ENCODE measurements at places on chromosomes 11 and 22. TPM values are rescaled to one million over a fixed set of nuclear protein-coding genes. Genes with fewer than 3 reads are reported as not detected.

DNA sequence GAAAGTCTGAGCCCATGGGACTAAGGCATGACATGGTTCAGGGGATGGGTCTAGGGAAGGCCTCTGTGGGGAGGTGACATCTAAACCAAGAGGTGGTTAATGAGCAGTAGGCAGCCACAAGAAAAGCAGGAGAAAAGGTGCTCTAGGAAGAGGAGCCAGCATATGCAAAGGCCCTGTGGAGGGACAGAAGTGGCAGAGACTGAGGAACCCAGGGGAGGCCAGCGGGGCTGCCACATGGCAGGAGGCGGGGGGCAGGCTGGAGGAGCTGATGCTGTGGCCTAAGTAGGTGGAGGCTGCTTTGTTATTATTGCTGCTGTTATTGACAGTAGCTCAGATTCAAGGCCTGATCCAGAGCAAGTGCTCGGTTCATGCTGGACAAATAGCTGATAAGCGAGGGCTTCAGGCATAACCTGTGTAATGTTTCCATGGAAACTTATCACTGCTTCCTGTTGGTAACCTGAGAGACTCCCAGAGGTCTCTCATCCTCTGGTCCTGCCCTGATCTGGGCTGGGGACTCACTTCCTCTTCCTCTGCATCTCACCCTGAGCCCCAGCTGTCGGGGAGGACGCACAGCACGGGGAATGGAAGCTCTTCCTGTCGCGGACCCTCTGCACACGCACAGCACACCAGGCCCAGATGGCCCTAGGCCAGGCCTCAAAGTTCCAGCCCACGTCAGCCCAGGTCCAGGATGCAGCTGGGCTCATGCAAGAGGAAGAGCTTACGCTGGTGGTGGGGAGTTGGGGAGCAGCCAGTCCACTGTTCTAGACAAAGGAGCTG lies 75.2 kb upstream of the TP53I11 start:
- DNase-seq = no peak

GRCh38 chr11:2316963-2317244 lies 15.1 kb downstream of the TSPAN32 start:
- no peak for DNase-seq

GRCh38 chr11:16678466-16679116 lies 59.9 kb upstream of the C11orf58 start:
- DNase-seq = no peak

DNA sequence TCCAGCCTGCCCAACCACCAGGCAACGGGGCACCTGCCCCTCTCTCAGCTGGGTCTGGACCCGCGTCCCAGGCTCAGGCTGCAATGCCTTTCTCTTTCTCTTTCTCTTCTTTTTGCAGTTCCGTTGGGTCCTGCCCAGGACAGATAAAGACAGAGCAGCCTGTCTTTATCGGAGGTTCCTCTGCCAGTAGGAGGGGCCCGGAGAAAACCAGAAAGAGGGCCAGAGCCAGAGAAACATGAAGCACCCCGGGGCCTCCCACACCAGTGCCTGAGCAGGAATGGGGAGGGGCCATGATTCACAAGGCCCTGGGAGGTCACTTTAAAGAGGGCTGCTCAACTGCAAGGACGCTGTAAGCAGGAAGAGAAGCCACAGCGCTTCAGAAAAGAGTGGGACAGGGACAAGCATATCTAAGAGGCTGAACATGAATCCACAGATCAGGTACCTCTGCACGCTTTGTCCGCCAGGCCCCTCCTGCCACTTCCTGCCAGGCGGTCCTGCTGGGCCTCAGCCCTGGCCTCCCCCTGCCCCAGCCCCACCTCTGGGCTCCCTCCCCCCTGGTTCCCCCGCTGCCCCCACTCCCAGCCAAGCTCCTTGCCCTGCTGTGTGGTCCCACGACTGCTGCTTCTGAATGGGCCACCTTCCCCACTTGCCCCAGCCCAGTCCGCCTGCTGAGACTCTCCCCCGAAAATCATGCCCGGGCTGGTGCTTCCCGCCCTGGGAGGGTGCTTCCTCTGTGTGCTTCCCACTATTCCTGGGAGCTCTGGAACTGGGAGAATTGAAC lies at the start of gene APOBEC3C:
Gene APOBEC3C, plus strand, starts transcription at position 316 of the 781 bp plus-strand sequence. Its CDS starts 106 bp downstream, at position 422.
- peak; percentile 80 for DNase-seq

APLNR gene
- 4.1 TPM for total RNA-seq

GRCh38 chr11:117929916-117930570 lies 841 bp upstream of the TMPRSS13 start:
- DNase-seq = peak; percentile 3

CDKN1C gene
- 39.5 TPM for total RNA-seq

DNA sequence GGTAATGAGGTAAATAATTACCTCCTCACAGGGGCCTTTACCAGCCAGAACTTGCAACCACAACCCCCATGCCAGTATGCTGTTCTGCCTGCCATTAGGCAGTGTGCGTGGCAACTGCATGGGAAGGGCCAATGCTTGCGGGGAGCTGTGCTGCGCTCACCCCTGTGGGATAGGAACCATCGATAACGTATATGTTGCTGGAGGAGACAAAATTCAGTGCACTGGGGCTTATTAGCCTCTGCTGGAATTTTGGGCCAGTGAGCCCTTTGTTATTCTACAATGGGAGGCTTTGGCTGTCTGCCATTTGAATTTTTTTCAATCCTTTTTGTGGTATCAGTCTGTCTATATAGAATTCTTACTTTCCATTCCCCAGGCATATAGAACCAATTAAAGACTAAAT lies 47.3 kb downstream of the PPP2R1B start:
- DNase-seq = no peak

DNA sequence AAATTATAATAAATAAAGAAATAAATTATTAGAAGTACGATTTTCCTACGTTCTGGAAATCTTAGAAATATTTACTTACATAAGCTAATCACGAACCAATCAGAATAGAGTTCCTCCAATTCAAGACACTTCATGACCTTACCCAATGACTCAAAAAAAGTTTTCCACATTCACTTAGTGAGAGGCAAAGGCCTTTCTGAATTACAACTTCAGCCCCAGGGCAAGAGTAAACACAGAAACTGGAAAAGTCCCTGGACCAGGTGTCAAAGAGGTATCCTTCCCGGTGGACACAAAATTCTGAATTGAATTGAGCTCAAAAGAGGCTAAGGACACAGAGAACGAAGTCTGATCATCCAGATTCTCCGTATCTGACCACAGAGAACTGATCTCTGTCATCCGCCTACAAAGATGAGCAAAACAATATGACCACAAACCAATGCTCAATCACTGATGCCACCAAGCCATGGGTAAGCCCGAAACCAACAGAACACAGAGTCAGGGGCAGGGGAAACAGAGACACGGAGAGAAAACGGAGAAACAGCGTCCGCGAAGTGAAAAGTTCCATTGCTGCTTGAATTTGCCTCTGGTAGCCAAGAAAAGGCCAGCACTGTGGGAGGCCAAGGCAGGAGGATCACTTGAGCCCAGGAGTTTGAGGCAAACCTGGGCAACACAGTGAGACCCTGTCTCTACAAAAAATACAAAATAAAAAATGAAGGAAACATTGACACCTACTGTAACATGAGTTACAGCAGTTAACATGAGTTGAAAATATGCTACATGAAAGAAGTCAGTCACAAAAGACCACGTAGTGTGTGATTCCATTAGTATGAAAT lies 6.8 kb downstream of the BID start:
- no peak for DNase-seq

SCARF2 gene
- 12.6 TPM for total RNA-seq

- no peak for DNase-seq
Observed at GRCh38 chr22:48858121-48858520, 969.6 kb downstream of the BRD1 start.

POU2AF2 gene
- total RNA-seq = not detected

GRCh38 chr11:60129853-60130252 lies 41.4 kb downstream of the MS4A2 start:
- no peak for DNase-seq

- DNase-seq = peak; percentile 69
Observed at GRCh38 chr11:33734441-33735270, 1.6 kb downstream of the CD59 start.

GRCh38 chr11:64339754-64340408 lies at the start of gene CCDC88B:
CCDC88B (plus strand) TSS chr11:64340204; CDS start chr11:64340267, 63 bp downstream.
- DNase-seq = peak; percentile 90

GRCh38 chr11:95595541-95595940 lies 194.0 kb downstream of the FAM76B start:
- DNase-seq = no peak

DNA sequence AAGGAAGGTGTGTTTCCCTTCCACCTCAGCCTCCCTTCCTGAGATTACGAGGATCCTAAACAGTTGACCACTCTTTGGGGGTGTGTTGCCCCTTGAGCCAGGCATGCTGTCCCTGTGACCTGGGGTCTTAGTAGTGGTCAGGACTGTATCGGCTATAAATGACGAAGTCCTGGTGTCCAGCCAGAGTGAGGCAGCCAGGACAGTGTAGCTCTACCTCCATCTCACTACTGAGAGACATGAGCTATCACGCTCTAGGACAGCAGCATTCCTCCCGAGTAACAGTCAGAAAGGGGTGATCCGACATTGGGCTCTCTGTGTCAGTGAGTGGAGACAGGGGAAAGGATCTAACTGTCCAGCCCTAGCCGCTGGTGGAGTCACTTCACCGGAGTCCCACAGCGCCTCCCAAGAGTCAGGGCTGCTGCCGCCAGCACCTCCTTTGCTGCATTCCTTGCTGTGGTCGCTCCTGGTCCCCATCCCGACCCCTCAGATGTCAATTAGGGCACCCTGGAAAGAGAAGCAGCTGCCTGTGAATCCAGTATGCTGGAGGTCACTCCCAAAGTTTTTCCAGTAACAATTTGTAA lies 3.3 kb upstream of the B3GNT6 start:
- no peak for DNase-seq

NCAM1 gene
- total RNA-seq = 3.5 TPM

MMP13 gene
- not detected for total RNA-seq

DNA sequence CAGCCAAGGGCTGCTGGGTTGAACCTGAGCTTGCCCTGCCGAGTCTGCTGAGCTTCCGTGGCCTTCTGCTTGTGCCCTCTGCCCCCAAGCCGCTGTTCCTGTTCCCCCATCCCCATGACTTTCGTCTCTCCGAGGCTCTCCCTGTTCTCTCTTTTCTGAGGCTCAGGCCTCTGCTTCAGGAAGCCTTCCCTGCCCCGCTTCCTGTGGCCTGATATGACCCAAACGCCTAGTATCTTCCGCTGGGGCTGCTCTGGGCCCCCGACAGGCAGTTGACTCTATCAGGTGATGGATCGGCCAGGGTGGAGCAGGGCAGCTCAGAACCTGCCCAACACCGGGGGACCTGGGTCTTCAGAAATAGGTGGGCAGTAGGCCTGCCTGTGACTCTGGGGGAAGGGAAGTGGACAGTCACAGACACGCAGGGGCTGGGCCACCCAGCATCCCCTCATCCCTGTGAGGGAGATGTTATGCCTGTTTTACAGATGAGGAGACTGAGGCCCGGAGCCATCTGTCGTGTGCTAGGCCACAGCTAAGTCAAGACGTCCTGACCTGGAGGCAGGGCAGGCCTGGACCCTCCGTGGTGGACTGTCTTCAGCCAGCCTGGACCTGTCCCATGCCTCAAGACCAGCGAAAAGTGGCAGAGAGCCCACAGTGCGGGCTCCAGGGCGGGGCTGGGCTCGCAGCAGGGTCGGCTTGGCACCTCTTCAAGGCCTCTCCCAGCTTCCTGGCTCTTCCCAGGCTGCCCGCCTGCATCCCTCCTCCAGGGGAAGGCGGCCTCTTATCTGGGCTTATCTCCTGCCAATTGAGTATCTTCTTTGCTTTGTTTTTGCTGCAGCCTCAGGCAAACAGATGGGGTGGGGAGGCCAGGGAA lies 16.2 kb downstream of the BAD start:
- DNase-seq = peak; percentile 72

TBX1 gene
- 13.5 TPM for total RNA-seq

DNA sequence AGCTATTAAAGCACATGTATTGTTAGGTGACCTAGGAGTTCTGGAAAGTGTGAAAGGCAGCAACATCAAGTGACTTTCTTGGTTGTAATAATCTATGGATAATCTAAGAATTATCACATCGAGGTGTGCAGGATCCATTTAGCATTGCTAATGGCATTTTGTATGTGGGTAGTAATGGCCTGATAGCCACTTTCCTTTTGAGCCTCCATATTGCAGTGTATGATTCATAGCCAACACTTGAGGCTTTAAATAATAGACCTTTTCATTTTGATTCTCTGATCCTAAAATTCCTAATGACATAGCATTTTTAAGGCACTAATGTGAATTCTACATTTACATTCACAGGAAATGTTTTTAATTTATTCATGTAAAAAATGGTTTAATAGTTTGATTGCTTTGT lies 759.4 kb downstream of the NELL1 start:
- DNase-seq = no peak

GRCh38 chr11:45336136-45336535 lies 50.0 kb upstream of the SYT13 start:
- no peak for DNase-seq

PDGFB gene
- total RNA-seq = 30.5 TPM

- DNase-seq = no peak
Observed at GRCh38 chr11:121540627-121541026, 87.9 kb upstream of the SORL1-AS1 start.

- DNase-seq = no peak
Observed at GRCh38 chr11:4991060-4991459, 3.6 kb upstream of the OR51L1 start.

DNA sequence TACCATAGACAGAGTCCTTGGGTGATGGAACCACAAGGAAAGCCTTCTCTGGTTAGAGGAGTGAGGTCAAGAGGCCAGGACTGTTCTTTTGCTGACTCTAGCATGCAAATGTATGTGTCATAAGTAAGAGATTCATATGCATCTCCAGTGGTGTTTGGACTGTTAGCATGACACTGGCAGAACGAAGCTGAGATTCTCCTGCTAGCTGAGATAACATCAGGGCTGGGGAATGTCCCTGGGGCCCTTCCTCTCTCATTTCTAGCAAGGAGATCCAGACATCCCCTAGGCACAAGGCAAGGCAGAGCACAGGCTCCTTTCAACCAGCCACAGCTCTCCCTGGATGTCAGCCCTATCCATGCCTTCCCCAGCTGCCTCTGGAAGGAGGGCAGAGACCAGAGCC lies 711.3 kb downstream of the OPCML start:
- no peak for DNase-seq

DNA sequence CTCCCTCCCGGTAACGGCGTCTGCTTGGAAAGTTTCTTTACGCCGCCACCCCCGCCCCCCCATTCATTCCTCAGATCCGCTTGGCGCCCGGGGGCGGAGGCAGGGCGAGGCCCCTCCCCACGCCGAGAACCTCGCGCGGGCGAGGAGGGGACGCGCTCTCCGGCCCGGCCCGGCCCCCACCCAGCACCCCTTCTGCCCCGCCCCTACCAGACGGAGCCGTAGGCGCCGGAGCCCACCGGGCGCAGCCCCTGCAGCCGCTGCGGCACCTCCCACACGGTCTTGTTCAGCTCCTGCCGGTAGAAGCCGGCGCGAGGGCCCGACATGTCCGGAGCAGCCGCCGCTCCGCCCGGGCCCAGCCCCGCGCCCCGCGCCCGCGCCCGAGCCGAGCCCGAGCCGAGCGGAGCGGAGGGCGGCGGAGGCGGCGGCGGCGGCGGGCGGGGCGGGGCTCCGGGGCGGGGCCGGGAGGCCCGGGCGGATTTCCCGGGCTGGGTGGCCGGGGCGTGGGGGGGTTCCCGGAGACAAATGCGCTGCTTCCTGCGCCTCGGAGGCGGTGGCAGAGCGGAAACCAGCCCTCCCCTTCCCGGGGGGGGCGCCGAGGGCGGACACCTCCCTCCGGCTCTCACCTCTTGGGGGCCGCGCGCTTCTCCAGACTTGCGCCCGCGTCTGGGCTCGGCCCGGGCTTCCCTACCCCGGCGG lies at the start of gene MAPK11:
Gene MAPK11, minus strand, starts transcription at position 411 of the 696 bp plus-strand sequence. Its CDS starts 88 bp downstream, at position 323.
- no peak for DNase-seq

RAPSN gene
- total RNA-seq = 1.2 TPM

GRCh38 chr22:46963672-46964545 lies 201.5 kb downstream of the TBC1D22A start:
- DNase-seq = no peak

- no peak for DNase-seq
Observed at GRCh38 chr22:40674274-40674673, 5.0 kb upstream of the MCHR1 start.

- no peak for DNase-seq
Observed at GRCh38 chr11:96905143-96905542, 515.3 kb downstream of the JRKL start.
